Umbilical cord (tissue), 2 donors: ENCODE measurements at places on chromosomes 5 and 9. TPM values are rescaled to one million over a fixed set of nuclear protein-coding genes. Genes with fewer than 3 reads are reported as not detected.
A peak's percentile ranks its signal among the peaks of the same experiment; 100 is the strongest.

DNA sequence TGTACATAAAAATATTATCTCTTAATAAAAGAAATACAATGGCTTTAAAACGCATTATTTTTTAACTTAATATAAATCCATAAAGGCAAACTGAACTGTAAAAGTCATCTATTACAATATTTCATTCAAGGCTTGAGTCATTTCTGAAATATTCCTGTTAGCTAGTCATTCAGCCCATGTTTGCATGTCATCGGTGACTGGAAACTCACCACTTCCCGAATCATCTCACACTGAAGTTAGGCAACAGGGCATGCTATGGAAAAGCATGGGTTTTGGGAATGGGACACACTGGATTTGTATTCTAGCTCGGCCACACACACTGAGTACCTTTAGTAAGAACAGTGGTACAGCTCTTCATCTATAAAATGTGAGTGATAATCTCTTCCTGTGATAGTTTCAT is 691.1 kb upstream of the C9orf72 start:
- no peak for DNase-seq

GRCh38 chr9:120942186-120943001 is 15.8 kb upstream of the TRAF1 start:
- no peak for DNase-seq

DNA sequence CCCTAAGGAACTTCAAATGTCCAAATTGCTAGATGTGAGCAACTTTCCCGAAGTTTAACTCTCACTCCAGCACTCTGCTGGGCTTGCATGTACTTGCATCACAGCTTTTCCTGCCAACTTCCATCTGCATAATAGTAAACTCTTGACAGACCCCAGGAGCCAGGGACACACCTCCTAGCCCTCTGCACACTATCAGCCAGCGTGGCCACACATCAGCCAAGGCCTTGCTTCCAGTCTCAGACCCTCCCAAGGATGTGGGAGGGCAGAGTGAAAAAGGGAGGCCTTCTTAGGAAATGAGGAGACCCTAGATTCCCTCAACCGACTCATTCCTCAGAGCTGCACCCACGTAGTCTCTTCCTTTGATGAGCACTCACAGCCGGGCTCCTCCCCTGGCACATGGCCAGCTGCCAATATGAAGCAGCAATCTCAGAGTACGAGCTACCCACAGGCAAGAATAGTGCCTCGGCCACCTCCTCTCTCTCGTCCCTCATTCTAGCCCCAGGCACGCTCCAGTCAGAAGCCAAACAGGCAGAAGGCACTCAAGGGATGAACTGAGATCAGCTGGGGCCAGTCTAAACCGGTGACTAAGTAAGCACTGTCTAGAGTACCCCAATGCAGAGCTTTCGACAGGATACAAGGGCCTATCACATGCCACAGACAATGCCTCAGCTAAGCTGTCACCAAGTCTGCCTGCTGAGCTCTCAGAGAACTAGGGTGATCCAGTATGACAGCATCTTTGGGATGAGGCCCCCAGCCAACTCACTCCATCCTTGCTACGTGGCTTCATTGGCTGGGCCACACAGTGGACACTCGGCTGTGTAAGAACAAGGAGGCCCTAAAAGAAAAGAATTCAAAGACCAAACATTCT is 2.3 kb downstream of the P4HA2 start:
- DNase-seq: peak; percentile 98

PTPRD gene
- total RNA-seq: 29.1 TPM

PLEKHG4B gene
- total RNA-seq: 3.1 TPM

DNA sequence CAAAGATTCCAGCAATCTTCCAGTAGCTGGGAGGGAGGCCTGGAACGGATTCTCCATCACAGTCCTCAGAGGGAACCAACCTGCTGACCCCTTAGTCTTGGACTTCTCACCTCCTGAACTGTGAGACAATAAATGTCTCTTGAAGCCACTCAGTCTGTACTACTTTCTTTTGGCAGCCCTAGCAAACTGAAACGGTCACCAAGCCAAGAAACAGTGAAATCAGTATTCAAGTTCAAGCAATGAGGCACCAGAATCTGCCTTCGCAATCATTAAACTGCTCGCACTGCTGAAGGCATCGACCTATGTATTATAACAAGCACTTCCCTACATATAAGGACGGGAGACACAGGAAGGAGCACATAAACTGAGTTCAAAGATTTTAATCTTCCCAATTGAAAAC is 120.6 kb upstream of the PUM3 start:
- no peak for DNase-seq

- peak; percentile 99 for DNase-seq
Observed at GRCh38 chr5:149422366-149423048, 43.4 kb upstream of the IL17B start.

GRCh38 chr5:135208903-135209721 is 175.1 kb upstream of the PITX1 start:
- DNase-seq: peak; percentile 80

GRCh38 chr5:77863181-77863580 is 87.0 kb upstream of the TBCA start:
- DNase-seq: no peak

DNA sequence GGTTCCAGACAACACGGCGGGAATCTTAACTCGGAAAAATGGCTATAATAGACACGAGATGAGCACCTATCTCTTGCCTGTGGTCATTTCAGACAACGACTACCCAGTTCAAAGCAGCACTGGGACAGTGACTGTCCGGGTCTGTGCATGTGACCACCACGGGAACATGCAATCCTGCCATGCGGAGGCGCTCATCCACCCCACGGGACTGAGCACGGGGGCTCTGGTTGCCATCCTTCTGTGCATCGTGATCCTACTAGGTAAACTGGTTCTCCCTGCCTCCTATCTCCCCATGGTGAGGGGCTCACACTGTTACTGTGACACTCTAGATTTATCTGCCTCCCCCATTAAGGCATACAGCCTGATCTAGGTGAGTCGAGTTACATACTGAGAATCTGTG is 124.2 kb downstream of the CDH6 start:
- DNase-seq: no peak

DNA sequence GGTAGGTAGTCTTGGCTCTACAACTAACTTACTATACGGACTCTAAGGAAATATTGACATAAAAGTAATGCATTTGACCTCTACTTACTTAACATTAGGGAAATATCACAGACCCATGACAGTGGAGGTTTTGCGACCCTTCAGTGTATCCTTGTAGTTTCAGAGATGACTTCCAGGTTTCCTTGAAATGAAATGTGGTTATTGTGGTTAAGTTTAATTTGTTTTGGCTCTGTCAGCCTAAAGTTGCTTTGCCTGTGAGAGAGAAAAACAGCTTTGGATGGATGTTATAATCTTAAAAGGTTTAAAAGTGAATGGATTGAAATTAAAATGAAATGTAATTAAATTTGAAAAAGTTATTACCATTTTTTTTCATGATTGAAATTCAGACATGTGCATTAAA is 42.9 kb downstream of the LRRTM2 start:
- DNase-seq: no peak

DNA sequence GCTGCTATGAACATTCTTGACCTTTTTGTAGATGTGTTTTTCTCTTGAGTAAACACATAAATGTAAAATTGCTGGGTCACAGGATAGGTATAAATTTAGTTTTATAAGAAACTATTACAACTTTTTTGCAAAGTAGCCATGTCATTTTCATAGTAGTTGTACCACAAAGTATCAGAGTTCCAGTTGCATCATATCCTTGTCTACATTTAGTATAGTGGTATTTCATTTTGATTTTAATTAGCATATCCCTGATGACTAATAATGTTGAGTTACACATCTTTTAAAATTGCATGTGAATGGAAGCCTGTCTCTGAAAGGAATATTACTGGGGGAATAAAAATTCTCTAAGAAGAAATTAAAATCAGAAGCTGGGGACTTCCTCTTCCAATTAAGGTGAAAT is 85.4 kb downstream of the TMEM161B start:
- DNase-seq: no peak

CLPTM1L gene
- 128 TPM for total RNA-seq

DNA sequence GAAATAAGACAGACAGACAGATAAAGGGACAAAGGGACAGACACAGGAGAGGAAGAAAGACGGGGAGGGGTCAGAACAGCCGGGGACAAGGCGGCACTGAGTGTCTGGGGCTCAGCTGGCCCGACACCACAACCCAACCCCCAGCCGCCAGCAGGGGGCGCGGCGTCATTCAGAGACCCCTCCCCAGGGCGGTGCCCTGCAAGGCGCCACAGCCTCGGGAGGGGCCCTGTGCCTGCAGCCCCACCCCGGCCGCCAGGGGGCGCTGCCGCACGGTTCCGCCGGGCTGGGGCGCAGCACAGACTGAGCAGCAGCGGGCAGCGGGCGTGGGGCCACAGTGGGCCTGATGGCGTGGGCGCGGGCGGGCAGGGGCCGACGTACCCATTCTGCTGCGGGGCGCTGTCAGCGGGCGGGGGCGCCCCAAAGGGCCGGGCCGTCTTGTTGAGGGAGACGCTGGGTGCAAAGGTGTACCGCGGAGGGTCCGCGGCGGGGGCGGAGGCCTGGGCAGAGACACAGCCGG is 5.9 kb downstream of the PDLIM7 start:
- peak; percentile 55 for DNase-seq

ZNF462 gene
- 25.3 TPM for total RNA-seq

- no peak for DNase-seq
Observed at GRCh38 chr5:136166909-136167308, 26.1 kb downstream of the SMIM32 start.

DNA sequence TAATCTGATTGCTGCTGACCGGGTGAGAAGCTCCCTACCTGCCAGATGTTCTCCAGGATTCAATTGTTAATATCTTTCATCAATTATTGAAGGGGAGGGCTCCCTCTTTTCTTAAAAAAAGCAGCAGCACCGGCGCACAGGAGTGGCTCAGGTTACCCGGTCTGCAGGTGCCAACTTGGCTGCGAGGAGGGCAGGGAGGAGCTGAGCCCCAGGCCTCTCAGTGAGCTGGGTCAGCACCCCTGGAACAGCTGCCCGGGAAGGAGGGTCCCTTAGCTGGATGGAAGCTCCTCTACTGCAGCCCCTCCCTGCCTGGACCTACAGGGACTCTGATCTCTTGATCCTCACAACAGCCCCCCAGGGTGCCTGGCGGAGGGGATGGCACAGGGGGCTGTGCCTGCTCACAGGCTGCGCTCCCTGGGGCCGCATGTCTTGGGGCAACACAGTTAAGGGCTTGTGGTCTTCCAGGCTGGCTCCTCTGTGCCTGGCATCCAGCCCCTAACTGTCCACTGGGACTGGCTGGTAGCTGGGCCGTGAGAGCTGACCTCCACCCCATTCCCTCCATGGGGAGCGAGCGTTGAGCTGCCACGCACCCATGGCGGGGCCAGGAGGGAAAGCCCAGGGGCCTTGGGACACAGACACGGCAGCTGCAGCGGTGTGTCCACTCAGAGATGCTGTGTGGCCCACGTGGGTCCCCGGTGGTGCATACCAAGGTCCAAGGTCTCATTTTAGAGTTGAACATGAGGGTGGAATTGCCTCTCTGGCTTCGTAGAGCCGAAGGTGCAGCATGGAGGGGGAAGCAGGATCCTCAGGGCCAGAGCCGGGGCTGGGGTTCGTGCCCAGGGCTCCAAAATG is 28.6 kb upstream of the TMEM250 start:
- no peak for DNase-seq

ROPN1L gene
- total RNA-seq: 7.5 TPM

DNA sequence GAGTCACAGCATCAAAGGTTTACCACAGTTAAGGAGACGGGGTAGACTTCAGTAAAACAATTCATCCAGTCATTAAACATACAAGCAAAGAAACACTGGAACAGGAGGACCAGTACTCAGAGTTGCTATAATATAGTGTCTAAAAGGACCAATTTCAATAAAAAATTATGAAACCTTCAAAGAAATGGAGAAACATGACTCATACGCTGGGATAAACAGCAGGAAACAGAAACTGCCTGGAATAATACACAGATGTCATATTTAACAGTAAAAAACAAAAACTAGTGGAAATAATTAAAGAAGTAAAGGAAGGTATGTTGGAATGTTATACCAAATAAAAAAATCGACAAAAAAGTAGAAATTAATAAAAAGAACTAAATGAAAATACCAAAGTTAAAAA is 1075.9 kb downstream of the NR2F1-AS1 start:
- DNase-seq: no peak

DNA sequence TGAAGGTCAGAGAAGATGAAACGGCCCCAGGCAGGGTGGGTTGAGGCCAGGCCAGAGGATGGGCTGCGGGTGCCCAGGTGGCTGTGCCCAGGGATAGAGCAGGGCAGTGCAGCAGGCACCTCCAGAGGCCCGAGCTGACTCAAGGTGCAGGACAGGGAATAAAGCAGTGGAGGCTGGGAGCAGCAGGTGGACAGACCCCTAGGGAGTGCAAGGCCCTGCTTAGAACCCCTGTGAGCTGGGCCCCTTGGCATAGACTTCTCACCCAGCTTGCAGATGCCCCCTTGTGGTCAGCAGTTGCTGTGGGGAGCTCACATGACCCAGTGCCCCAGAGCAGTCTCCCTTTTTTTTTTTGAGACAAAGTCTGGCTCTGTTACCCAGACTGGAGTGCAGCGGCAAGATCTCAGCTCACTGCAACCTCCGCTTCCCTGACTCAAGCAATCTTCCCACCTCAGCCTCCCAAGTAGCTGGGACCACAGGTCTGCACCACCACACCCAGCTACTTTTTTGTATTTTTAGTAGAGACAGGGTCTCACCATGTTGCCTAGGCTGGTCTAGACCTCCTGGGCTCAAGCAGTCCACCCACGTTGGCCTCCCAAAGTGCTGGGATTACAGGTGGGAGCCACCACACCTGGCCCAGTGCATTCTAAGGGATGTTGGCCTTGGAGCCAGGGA is 118.8 kb downstream of the WNK2 start:
- peak; percentile 9 for DNase-seq

DNA sequence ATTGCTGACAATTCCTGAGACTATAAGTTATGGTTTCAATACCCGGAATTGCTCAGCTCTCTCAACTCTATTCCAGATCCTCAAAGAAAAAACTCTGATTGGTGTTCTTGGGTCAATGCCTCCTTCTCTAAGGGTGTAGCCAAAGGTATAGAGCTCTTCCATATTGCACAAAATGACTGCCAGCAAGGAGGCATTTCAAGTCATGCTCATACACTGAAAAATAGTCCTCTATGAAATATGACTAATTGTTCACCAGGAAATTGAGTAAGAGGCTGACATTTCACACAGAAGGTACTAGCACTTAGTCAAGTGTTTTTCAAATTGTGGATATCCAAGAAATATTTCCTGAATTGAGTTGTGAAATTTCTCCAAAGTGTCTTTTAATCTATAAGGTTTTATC is 111.1 kb upstream of the KLF9 start:
- DNase-seq: no peak

- DNase-seq: no peak
Observed at GRCh38 chr5:41418220-41419031, 92.0 kb downstream of the PLCXD3 start.

HTR4 gene
- total RNA-seq: 1.7 TPM
